Activated CD8-positive, alpha-beta memory T cell treated with anti-CD3 and anti-CD28 coated beads for 1 hour (primary cell): ENCODE measurements at places on chromosomes 5 and 9.

GRCh38 chr9:77601476-77602099, 46.5 kb downstream of the GNA14 start:
- no peak for DNase-seq

DNA sequence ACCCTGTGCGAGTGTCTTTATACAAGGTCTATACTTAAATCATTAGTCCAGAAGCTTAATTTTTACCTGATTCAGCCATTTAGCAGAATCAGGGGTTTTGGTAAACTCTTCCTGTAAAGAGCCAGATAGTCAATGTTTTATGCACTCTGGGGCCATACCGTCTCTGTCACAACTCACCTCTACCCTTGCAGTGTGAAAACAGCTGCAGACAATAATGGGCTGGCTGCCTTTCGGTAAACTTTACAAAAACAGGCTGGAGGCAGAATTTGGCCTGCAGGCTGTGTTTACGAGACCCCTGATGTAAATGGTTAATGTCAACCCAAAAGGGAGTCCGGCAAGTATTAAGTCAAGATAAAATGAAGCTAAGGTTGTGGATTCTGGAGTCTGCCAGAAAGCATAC, 32.8 kb downstream of the SMARCA2 start:
- no peak for DNase-seq

DNA sequence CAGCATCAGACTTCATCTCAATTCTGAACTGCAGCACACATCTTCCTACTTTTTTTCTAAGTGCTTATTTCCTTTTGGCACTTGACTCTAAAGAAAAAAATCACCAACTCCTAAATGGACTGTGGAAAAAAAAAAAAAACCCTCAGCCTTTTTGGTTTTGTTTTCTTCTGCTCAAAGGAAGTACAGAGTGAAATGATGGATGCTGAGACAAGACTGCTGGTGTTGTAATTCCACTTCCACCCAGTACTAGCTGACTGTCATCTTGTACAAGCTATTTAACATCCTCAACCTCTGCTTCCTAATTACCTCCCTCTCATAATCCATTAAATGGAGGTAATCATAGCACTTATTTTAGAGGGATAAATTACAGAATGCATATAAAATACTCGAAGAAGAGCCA, 171.5 kb upstream of the GNA14 start:
- DNase-seq: no peak

- DNase-seq: no peak
Observed at GRCh38 chr9:112734892-112735291, 15.7 kb upstream of the SNX30 start.

GRCh38 chr5:98510143-98510985, 263.1 kb upstream of the RGMB start:
- no peak for DNase-seq

DNA sequence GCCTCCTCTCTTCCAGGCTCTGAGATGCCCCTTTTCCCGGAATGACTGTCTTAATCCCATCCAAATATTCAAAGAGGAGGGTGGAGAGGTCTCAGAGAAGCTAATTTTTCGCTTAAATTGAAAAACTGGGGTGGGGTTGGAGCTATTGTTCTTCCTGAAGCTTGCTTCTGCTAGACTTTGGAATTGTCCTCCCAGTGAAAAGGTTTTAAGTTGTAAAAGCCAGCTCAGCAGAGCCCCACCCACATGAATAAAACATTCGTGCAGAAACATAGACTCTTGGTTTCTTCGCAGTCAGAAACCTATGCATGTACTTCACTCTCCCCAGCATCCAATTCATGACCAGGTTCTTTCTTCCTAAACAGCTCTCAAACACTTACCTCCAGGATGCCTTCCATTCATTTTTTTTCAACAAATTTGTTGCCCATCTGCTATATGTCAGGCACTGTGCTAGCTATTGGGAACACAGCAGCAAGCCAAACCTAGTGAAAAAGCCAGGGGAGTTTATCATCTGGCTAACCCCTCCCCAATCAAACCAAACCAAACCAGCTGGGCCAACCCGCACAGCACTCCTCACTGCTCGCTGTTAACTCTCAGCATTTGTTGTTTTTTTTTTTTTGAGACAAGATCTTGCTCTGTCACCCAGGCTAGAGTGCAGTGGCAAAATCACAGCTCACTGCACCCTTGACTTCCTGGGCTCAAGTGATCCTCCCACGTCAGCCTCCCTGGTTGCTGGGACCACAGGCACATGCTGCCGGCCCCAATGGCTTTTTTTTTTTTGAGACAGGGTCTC, 37.9 kb upstream of the OCLN start:
- no peak for DNase-seq

- no peak for DNase-seq
Observed at GRCh38 chr5:91144491-91145332, 238.4 kb downstream of the ARRDC3 start.

GRCh38 chr9:69385581-69386033, 60.6 kb downstream of the ENTREP1 start:
- DNase-seq: no peak

DNA sequence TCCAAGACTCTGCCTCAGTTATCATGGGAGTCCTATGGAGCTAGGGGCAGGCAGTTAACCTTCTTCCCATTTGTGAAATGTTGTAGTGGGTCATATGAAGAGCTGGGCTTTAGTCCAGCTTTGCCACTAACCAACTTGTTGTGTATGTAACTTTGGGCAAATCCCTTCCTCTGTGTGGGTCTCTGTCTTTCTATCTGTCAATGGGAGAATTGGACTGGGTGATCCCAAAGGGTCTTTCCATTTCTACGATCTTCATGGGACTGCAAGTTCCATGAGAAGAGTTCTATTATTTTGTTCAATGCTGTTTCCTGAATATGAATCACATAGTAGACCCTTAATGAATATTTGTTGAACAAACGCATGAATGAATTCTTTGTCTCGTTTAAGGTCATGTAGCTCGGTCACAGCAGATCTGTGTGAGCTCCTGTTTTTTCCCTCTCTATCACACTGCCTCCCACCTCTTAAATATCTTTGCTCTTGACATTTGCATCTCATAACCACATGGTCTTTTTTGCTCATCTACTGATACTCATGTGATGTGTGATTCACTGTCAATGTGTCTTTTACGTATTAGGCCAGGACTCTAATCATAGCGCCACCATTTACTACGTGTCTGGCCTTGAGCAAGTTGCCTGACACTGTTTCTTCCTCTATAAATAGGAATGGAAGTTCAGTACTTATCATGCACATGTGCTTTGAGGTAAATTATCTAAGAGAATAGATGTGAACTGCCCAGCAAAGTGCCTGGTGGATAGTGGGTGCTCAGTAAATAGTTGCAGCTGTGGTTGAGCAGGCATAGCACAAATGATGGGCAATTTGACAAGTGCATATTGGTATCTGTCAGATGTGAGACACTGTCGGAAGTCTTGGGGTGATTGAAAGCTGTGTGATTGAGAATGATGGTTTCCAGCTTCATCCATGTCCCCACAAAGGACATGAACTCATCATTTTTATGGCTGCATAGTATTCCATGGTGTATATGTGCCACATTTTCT, 37.4 kb downstream of the PTTG1 start:
- DNase-seq: no peak

DNA sequence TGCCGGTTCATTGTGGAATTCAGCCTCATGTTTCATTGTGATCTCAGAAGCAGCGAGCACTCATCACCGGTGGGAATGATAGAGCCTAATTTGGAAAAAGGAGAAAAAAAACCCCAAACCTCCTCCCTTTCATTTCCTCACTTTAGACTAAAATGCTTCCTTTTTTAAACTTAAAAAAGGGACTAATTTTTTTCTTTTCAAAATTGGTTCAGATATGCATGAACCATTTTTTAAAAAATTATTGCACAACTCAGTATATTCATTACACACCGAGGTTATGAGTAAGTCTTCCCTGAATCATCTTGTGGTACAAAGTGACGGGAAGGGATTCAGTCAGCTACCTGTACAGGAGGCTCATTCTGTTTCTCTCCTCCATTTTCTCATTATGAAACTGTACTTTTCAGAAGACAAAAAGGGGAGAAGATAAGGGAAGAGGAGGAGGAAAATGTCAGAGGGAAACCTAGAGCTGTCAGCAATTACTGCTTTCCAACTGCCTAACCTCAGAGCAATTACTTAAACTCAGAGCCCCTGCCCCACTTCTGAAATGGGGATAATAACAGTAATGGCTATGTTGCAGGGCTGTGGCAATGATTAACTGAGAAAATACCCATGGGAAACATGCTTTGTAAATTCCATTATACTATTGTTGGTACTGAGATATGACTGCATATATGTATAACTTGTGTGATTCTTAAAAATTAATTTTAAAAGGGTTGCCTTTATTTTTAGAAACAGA, 24.0 kb downstream of the GALNT10 start:
- no peak for DNase-seq

GRCh38 chr5:125575171-125575890, 828.9 kb upstream of the ZNF608 start:
- DNase-seq: no peak

GRCh38 chr5:57164124-57164523, 9.7 kb upstream of the GPBP1 start:
- no peak for DNase-seq

- DNase-seq: no peak
Observed at GRCh38 chr9:94479757-94480156, 75.1 kb upstream of the PCAT7 start.

DNA sequence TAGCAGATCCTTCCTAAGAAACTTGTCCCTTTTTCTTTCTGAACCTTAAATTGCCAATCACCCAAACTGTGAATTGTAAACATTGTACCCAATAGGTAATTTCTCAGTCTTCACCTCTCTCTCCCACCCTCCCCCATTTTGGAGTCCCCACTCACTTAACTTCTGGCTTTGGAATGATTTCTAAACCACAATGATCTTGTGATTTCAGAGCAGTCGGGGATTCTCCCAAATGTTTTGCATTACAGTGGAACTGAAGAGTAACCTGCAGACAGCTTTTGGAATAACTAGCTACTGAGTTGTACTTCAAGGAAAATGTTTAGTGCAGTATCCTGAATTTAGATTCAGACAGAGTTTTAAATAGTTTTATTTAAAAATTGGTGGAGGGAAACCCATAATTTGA, 19.2 kb downstream of the SLC27A6 start:
- no peak for DNase-seq

DNA sequence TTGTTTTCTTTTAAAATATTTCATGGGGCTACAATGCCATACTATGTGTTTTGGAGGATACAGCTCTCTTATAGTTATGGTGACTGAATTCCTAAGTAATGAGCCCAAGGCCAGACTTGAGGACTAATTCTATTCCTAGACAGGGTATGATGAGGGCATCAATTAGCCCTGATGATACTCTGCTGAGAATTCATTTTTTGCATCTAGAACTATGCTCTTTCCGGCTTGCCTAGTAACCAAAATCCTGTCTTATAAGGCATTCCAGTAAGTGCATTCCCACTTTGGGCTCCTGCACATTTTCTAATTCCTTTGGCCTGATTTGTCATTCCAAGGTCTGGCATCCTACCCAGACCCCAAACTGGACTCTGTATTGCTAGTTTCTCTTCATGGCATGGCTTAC, 62.4 kb downstream of the MAT2B start:
- DNase-seq: no peak

DNA sequence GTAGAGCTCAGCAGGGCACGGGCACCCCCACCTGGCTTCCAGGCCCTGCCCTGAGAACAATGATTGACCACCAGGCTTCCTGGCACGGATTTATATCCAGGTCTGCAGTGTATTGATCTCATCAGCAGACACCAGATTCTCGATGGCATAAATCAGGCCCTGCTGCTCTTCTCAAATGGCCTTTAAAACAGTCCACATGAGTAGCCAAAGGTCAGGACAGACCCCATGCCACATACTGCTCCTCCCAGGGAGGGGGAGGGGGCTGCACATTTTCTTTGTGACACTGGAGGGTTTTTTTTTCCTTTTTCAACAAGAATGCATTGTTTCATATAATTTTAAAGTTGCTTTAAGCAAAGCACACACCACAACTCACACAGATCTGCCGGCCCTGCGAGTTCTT, 85.4 kb downstream of the SEMA4D start:
- no peak for DNase-seq

- DNase-seq: no peak
Observed at GRCh38 chr9:79477955-79478771, 93.6 kb upstream of the TLE4 start.

DNA sequence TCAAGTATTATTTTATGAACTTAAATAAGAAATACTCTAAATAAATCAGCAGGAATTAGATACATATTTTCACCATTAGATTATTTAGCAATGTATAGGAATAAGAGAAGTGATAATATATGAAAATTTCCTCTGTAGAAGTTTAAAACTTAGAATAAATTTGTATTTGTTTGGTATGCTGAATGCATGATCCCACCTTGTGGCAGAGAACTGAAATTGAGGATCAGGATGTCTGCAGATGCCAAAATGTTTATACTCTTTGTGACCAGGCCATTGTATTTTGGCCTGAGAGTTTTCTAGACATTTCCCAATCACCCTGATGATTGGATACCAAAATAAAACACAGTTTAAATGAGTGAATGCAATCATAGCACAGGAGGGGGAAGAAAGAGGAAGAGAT, 6.3 kb downstream of the TYRP1 start:
- no peak for DNase-seq

- DNase-seq: no peak
Observed at GRCh38 chr5:153551537-153552079, 61.1 kb downstream of the GRIA1 start.

- DNase-seq: no peak
Observed at GRCh38 chr9:72333197-72333596, 31.8 kb downstream of the ZFAND5 start.

- DNase-seq: no peak
Observed at GRCh38 chr5:132267166-132267739, 9.8 kb downstream of the PDLIM4 start.

DNA sequence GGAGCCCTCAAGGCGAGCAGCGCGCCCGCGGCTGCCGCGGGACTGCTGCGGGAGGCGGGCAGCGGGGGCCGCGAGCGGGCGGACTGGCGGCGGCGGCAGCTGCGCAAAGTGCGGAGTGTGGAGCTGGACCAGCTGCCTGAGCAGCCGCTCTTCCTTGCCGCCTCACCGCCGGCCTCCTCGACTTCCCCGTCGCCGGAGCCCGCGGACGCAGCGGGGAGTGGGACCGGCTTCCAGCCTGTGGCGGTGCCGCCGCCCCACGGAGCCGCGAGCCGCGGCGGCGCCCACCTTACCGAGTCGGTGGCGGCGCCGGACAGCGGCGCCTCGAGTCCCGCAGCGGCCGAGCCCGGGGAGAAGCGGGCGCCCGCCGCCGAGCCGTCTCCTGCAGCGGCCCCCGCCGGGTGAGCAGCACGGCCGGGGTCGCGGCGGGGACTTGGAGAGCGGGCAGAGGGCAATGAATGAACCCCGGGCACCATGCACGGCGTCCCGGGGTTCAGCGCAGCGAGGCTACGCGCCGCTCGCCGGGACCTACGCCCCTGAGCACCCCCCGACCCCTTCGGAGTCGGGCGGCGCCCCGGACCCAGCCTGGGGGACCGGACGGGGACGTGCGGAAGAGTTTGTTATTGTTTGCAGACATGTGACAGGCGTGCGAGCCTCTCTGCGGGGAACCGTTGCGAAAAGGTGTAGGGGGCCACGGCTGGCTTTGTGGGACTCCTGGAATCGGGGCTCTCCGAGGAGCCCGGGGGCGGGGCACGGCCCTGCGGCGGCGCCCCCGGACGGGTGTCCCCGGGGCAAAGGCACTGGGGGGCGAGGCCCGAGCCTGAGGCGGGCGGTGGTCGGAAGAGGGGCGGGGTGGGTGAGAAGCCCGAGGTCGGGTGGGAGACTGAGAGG, 553 bp downstream of the MAP3K1 start:
- DNase-seq: no peak
